ENCODE measurements at places on chromosomes 2 and 18. TPM values are rescaled to one million over a fixed set of nuclear protein-coding genes. Genes with fewer than 3 reads are reported as not detected.

The OXER1 gene
- not detected for total RNA-seq

The UCN gene
- total RNA-seq = 1.9 TPM

The MCM6 gene
- total RNA-seq = 57.9 TPM

The NGEF gene
- 16.5 TPM for total RNA-seq

The OST4 gene
- total RNA-seq = 568 TPM

The RTP5 gene
- not detected for total RNA-seq

The CHRND gene
- not detected for total RNA-seq

The FZD7 gene
- total RNA-seq = 7.3 TPM

The TMEM17 gene
- total RNA-seq = 5.4 TPM

The LRATD1 gene
- total RNA-seq = not detected

The ADNP2 gene
- 12.1 TPM for total RNA-seq

The NDUFB3 gene
- 141 TPM for total RNA-seq

The CD8A gene
- 0.34 TPM for total RNA-seq

The CAMKMT gene
- total RNA-seq = 5.3 TPM

The COLEC11 gene
- total RNA-seq = 0.63 TPM

The HOXD10 gene
- 7.4 TPM for total RNA-seq

The REG3A gene
- not detected for total RNA-seq

The CD8B2 gene
- total RNA-seq = not detected

The GATA6 gene
- total RNA-seq = 2.9 TPM

The IL1F10 gene
- total RNA-seq = not detected

The ZNF804A gene
- not detected for total RNA-seq

The EGR4 gene
- 0.34 TPM for total RNA-seq

The ALKAL2 gene
- not detected for total RNA-seq

The RFTN2 gene
- not detected for total RNA-seq

The MOGAT1 gene
- total RNA-seq = not detected

The UGT1A9 gene
- 5.2 TPM for total RNA-seq

The COX5B gene
- 314 TPM for total RNA-seq

The LRP1B gene
- total RNA-seq = not detected

The SERPINB10 gene
- total RNA-seq = not detected

The RUFY4 gene
- not detected for total RNA-seq

The TXNDC2 gene
- 0.12 TPM for total RNA-seq

The CRYBA2 gene
- total RNA-seq = not detected

The ALPI gene
- not detected for total RNA-seq

The CTLA4 gene
- not detected for total RNA-seq

The CIB4 gene
- total RNA-seq = 0.28 TPM

The CD302 gene
- 2.5 TPM for total RNA-seq

The FTCDNL1 gene
- 1.8 TPM for total RNA-seq

The KIF5C gene
- total RNA-seq = 0.42 TPM

The FAM110C gene
- 0.06 TPM for total RNA-seq

The PAIP2B gene
- total RNA-seq = 0.23 TPM

The PDE1A gene
- total RNA-seq = not detected

The ACVR1C gene
- 0.06 TPM for total RNA-seq

The UGP2 gene
- 92.2 TPM for total RNA-seq

The PARD6G gene
- 3.4 TPM for total RNA-seq
